Stimulated activated CD8-positive, alpha-beta memory T cell treated with anti-CD3 and anti-CD28 coated beads, Interleukin-4, amount 100 ng/mL, for 1 hour (primary cell): ENCODE measurements at places on chromosomes 4 and X.
A peak's percentile ranks its signal among the peaks of the same experiment; 100 is the strongest.

GRCh38 chrX:123756320-123756719, 23.5 kb upstream of the THOC2 start:
- no peak for DNase-seq

- no peak for DNase-seq
Observed at GRCh38 chr4:6252051-6252450, 17.6 kb upstream of the WFS1 start.

GRCh38 chrX:72685810-72686456, 28.2 kb downstream of the PHKA1 start:
- no peak for DNase-seq

DNA sequence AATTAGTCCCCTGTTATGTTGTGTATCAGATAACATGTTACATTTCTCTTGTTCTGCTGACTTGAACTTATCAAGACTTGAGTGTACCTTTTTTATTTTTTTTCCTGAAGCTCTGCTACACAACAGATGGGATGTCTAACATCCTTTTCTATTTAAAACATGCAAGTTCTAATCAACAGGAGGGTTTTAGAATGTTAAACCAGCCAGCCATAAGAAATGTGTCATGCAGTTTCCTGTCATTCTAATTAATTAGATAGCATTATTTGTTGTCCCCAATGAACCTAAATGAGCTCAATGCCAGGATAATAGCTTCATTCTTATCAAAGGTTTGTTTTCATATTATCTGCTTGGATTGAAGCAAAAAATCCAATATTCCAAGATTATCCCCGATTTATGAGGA, 958.2 kb downstream of the PCDH7 start:
- no peak for DNase-seq

DNA sequence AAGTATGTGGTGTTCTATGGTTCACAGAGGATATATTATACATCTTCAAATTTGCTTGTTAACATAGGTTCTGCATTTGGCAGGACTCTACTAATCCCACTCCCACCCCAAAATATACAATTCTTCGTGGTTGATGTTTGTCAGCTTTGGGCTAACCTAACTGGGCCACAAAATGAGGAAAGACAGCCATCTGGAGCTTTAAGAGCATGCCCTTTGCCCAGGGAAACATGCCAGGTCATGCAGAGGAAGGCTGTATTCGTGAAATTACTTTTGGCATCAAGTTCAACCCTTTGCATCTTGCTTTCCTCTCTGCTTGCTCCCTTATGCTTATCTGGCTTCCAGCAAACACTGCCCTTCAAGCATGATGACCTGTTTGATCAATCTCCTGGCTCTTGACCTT, 46.8 kb upstream of the F9 start:
- DNase-seq: no peak

DNA sequence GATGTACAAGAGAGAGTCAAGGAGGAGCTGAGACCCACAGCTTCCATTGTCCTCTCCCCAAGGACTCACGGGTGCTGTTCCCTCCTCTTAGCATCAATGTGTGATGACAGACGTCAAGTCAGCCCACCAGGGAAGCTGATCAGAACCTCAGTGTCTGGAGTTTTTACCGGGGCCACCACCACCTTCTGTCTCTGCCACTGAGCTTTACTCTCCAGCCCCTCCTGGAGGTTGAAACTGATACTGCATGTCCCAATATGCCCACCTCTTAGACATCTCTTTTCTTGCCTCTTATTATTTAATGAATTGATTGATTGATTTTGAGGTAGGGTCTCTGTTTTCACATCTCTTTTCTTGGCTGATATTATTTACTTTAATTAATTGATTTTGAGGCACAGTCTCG, 10.3 kb upstream of the AKAP17A start:
- peak; percentile 54 for DNase-seq

GRCh38 chr4:76665153-76665552, 230.1 kb downstream of the SHROOM3 start:
- DNase-seq: no peak

- DNase-seq: no peak
Observed at GRCh38 chrX:36908801-36909675, 99.1 kb upstream of the FAM47C start.

DNA sequence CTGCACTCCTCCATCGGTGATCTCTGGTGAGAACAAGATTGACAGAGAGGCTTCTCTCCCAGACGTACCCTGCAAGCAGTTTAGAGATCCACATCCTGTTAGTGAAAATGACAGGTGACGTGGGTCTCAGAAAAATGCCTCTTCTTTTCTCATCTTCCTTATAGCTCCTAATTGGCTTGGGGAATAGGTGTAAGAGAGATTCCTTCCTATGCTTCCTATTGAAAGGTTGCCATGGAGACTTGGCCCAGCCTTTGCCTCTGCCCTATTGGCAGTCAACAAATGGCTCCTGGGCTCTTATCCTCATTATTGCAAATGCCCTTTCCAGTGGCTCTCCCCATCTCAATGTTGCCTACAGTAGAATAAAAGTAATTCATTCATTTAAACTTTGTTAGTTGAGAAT, 26.5 kb upstream of the DGKK start:
- DNase-seq: no peak

- no peak for DNase-seq
Observed at GRCh38 chr4:119314356-119314755, 7.6 kb downstream of the FABP2 start.

DNA sequence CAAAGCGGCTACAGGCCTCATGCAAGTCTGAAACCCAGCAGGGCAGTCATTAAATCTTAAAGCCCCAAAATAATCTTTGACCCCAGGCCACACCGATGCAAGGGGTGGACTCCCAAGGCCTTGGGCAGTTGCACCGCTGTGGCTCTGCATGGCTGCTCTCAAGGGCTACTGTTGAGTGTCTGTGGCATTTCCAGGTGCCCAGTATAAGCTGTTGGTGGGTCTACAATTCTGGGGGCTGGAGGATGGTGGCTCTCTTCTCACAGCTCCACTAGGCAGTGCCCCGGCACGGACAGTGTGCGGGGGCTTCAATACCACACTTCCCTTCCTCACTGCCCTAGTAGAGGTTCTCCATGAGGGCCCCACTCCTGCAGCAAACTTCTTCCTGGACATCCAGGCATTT, 60.1 kb downstream of the NWD2 start:
- no peak for DNase-seq

GRCh38 chr4:107890779-107891178, 40.6 kb upstream of the CYP2U1 start:
- DNase-seq: no peak

DNA sequence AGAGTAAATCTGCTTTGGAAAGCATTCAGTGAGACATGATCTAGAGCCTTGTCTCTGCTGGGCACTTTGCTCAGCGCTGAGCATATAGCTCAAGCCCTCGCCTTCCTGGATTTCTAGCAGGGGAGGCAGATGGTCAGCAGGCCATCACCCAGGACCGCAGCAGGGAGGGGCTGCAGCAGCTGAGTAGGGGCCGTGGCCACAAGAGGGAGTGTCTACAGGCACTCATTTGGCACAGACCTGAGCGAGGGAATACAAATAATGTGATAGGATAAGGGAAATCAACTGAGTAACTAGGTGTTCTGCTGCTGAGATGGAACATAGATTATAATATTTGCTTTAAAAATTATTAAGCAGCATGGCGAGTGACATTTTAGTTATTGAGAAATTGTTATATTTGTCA, 30.2 kb downstream of the OFD1 start:
- DNase-seq: no peak

GRCh38 chr4:121220698-121221097, 56.6 kb upstream of the TNIP3 start:
- DNase-seq: no peak

DNA sequence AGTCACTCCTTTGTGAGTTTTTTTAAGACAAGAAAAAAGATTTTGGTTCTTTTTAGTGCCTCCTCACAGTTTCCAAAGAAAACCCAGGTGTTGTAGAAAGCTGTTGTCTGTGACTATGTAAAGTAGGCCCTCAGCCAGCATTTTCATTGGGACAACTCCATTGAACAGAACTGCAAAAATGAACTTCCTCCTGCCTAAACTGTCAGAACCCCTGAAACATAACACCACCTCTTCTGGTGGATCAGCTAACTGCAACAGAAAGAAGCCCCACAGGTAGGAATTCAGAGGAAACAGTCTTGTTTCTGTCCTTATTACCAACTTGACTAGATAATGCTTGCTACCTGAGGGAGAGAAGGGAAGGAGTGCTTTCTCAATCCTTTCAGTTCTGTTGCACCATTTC, 3.4 kb upstream of the ATP11C start:
- DNase-seq: no peak

DNA sequence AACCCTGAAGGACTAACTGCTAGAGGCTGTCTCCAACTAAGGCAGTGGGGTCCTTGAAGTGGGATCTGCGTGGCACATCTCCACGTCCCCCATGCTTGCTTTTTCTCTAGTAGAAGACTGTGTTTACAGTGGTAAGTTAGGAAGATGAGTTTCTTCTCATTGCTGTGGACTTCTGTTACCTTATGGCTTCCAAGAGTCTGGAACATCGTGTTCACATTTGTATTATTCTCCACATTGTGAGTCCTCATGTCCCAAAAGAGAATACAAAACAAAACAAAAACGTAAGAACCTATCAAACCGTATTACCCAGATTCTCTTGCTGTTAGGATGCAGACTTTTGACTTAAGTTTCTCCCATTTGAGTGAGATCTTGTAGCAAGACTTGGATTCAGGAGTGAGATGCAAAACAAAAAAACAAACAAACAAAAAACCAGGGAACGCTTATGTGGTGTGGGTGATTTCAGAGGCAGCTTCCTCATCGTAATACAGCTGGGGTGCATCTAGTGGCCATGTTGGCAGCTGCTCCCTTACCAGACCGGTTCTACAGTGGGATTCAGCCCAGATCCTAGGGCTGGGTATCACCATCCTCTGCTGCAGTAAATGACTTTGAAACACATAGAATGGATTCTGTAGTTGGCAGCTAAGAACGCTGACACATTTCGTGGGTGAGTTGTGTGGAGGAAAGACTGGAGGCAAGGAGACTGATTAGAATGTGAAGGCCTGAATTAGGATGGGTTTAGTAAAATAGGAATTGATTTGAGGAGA, 41.3 kb downstream of the TMEM131L start:
- no peak for DNase-seq

- no peak for DNase-seq
Observed at GRCh38 chrX:55030271-55031205, at the start of gene ALAS2. TSS of gene ALAS2 (minus strand) at chrX:55030977. CDS start at chrX:55026000, 4,977 bp downstream.

DNA sequence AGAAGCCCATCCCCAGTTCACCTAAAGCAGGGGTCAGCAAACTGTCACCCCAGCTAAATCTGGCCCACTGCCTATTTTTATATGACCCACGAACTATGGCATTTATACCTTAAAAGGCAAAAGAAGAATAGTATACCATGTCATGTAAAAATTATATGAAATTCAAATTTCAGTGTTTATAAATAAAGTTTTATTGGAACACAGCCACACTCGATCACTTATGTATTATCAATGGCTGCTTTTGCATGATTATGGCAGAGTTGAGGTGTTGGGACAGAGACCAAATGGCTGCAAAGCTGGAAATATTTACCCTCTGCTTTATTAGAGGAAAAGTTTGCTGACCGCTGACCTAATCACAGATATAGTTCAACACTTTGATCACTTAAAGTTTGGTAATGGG, 59.2 kb upstream of the GATB start:
- no peak for DNase-seq

- no peak for DNase-seq
Observed at GRCh38 chr4:53551281-53551864, 39.9 kb downstream of the LNX1 start.

GRCh38 chr4:108433832-108434231, 186.5 kb upstream of the RPL34 start:
- no peak for DNase-seq

DNA sequence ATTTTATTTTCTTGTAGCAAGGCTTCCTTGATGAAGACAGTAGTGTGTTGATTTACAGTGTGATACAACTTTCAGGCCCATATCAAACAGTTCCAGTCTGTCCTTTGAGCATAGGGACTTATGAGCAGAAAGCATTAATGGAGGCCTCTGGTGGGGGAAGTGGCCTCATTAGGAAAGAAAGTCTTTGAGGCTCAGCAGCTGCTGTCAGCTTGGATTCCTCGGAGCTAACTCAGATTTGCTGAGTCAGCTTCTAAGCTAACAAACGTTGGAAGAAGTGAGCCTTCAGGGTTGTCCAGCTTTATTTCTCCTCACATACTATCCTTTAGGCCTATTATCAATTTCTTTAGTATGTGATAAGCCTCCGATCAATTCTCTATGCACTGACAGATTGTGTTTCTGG, 15.8 kb upstream of the SFRP2 start:
- no peak for DNase-seq

- no peak for DNase-seq
Observed at GRCh38 chr4:100635899-100636298, 118.1 kb upstream of the EMCN start.

- DNase-seq: no peak
Observed at GRCh38 chr4:104451573-104451972, 43.1 kb downstream of the CXXC4 start.

DNA sequence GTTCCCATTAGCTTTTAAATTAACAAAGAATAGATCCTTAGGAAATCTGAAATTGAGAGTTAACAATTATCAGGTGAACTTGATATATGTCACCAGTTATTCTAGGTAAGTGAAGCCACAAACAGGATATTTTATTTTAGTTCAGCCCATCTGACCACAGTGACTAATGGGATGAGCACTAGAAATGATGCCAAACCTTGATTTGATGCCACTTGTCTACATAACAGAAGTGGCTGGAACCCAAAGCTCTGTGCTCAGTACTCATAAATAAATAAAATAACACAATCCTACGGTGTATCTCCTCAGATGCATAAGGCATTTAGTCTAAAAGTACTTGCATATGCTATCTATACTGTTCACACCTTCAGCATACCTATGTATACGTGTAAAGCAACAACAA, 12.2 kb downstream of the SLITRK4 start:
- no peak for DNase-seq

DNA sequence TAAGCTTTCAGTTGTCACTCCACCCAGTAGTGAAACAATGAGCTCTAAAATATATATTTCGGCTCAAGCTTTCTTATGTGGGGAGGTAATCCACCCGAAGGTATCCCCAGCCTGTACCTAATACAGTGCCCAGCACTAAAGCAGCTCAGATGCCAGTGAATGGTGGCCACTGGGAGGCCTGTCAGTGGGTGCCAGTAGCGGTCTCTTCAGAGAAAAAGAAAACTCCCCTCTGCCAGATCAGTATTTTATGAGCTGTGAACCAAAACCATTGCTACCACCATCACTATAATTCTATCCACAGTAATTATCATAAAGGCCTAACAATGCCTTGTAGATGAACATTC, 835 bp upstream of the NFKB1 start:
- DNase-seq: no peak

DNA sequence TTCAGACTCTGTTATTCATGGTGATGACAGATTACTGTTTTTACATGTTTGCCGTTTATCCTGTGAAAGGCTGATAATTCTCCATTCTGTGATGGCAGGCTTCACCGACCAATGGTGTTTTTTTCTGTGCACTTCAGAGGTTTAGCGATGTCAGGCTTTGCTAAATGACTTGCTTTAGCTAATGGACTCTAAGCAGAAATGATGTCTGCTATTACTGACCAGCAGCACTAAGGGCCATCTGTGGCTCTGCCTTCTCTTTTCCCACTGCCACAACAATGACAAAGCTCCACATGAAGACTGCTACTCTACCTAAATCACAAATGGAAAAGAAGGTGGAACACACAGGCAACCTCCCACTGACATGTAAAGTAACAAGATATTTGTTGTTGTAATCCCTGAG, 68.4 kb upstream of the ALB start:
- no peak for DNase-seq

- DNase-seq: no peak
Observed at GRCh38 chr4:111228874-111229273, 606.0 kb upstream of the PITX2 start.

- DNase-seq: no peak
Observed at GRCh38 chrX:858542-859078, 228.0 kb downstream of the SHOX start.

- DNase-seq: no peak
Observed at GRCh38 chr4:183746305-183747229, 87.5 kb downstream of the TRAPPC11 start.
